Effector memory CD4-positive, alpha-beta T cell (primary cell): ENCODE measurements at places on chromosomes 2 and 18.

- DNase-seq = no peak
These were observed 1.4 kb downstream of the ALMS1 start for GRCh38 chr2:73386894-73387636.

DNA sequence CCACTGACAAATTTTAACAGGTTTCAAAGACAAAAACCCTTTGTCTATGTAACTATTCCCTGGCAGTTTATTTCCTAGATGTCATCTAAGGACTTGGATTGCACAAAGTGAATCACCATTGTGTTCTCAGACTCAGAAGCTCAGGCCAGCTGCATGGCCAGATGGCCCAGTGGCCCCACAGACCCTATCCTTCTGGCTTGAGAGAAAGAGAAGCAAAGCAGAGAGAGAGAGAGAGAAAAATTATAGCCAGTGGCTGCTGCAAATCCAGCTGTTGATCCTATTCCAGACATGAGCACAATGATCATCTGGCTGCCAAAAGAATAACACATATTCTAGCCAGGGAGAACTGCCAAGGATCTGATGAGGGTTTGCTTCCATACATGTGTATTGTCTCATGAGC, 25.8 kb downstream of the CTLA4 start:
- DNase-seq = no peak

- no peak for DNase-seq
These were observed 2111.5 kb upstream of the PIK3C3 start for GRCh38 chr18:39843546-39843945.

DNA sequence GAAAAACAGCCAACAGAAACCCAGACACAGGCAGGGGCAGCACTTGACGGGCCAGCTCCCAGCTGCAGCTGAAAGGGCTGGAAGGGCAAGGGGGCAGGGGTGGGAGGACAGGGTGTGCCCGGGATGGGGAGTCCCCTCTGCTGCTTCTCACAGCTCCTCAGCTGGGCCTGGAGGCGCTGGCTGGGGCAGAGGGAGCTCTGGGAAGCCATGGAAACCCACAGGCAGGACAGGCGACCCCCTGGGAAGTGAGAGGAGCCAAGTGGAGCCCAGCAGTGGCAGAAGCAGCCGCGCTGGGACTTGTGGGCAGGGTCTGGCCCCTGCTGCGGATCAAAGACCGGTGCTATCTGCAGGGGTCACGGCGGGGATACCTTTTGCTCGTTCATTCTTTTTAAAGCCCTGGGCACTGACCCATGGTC, 20.7 kb downstream of the OTOF start:
- DNase-seq = no peak

DNA sequence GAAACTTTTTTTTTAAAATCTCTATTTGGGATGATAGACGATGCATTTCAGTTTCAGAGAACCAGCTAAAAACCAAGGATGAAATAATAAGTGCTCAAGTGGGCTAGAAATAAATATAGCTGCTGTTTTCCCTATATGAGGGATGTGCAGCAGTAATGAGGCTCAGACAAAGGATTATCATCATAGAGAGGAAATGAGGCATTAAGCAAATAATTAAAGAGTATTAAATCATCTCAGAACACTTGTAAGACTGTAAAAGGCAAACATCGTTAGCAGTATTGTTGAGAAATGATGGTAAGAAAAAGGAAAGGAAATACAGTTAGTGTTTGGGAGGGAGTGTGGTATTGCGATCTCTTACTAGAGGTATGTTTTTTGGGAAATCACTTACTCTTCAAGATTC, 233.5 kb downstream of the TGIF1 start:
- DNase-seq = no peak

GRCh38 chr2:110205660-110206455, 1.0 kb upstream of the NPHP1 start:
- DNase-seq = no peak

DNA sequence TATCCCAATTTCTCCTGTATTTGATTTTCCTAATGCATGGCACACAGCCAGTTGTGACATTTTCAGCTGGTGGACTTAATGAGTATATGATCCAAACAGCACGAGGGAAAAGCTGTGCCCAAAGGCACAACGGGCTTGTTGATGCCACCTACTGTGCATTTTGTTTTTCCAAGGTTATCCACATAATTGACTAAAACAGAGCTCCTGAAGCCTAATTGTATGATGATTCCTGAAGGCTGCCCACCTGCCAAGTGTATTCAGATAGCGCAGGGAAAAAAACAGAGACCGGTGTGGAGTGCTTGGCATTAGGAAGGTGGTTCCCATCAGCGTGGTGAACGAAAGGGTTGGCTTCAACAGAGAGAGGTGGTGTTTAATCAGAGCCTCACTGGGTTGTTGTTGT, 14.9 kb downstream of the RBMS1 start:
- no peak for DNase-seq

DNA sequence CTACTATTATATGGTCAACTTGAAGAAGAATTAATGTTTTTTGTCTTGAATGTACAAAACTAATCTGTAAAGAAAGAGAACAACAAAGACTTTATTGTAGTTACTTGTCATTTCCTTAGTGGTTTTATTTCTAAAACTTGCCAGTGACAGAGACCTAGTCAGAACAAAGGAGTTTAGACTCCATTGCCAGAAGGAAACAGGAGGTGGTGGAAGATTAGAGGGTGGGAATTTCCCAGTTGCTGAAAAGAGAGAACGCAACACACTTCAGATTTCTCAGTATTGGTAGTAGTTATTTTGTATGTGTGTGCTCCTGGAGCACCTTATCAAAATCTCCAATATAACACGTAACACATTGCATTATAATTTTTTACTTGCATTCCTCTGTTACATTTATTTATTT, 81.4 kb downstream of the CDCA7 start:
- no peak for DNase-seq

GRCh38 chr18:7105268-7105667, 12.3 kb downstream of the LAMA1 start:
- DNase-seq = no peak

DNA sequence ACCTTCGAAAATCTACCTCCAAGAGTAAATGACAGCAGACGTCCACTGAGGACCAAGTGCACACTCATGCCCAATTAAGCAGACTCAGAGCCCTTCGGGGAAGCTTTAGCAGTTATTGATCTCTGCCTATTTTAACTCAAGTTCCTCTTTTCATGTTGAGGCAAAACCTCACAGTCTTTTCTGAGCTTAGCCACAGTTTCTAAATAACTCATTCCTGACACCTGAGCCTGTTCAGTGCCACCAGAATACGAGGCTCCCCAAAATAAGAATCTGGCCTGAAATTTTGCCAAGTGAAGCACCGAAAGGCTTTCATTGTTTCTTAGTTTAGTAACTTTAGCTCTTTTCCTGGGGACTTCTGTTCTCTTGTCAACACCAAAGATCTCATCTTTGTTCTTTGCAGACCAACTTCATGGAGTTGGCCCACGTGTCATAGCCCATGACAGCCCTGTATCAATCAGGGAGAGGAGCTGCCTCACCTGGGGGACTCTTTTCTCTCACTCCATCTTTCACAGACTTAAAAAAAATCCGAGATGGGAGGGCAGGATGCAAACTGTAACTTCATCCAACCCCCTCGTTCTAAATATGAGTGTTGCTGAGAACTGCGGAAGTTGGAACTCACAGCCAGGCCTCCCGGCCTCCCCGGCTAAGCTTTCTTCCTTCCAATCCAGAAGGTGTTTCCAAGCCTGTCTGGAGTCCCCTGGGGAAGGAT, 22.2 kb downstream of the INPP5D start:
- no peak for DNase-seq

GRCh38 chr18:75406491-75407445, 20.7 kb downstream of the SMIM21 start:
- no peak for DNase-seq

DNA sequence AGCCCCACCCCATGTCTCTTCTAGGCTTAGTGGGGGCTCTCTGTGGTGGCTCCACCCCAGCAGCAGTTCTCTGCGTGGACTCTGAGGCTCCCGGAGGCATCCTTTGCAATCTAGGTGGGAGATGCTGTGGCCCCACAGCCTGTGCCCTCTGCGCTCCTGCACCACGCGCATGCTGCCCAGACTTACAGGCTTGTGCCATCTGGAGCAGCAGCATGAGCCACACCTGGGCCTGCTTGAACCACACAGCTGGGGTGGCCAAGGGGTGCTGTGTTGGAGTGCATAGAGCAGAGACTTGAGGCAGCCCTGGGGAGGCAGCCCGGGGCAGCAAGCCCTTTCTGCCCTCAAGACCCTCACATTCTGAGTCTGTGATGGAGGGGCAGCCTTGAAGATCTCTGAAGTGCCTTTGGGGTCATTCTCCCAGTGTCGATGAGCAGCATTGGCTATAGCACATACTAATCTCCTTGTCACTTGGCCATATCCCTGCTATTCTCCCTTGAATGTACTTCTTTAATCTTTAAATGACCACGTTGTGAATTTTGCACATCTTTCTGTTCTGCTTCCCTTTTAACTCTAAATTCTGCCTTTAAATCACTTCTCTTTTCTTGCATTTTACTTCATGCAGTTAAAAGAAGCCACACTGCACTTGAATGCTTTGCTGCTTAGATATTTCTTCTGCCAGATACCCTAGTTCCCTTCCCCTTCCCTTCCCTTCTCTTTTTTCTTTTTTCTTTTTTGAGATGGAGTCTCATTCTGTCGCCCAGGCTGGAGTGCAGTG, 62.4 kb downstream of the NCAPH start:
- DNase-seq = no peak
